Hematopoietic multipotent progenitor cell treated with erythropoietin and hydrocortisone succinate and interleukin-3 and kit ligand, for 15 days (in vitro differentiated cells): ENCODE measurements at places on chromosomes 4 and X.

DNA sequence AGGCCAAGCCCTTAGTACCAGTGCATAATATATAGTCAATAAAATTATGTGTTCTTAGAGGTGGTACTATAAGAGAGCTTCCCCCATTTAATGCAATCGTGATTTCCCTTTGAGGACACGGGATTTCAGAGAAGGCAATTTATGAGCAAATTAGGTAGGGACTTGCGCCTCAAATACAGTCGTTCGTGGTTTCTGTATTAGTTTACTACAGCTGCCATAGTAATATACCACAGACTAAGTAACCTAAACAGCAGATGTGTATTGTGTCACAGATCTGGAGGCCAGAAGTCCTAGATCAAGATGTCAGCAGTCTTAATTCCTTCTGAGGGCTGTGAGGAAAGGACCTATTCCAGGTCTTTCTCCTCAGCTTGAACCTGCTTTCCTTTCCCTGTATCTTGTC is 1.5 kb upstream of the PUDP start:
- DNase-seq = no peak

DNA sequence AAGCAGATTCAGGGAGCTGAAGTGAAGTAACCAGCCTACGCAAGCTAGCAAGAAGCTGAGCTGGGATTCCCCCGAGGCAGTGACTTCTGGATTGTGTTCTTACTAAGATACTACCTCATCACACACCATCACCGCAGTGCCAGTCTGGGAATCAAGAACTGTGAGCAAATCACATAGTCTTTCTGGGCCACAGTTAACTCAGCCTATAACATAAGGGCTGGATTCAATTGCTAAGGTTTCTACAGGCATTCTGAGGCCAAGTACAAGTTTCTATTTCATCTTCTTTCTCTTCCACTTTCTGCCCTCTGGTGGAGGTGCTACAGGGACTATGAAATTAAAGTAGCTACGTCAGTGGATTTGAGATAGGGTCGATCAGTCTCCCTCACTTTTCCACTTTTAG is 1.4 kb upstream of the CORIN start:
- no peak for DNase-seq

GRCh38 chr4:25654031-25654970 is 1.4 kb upstream of the SLC34A2 start:
- DNase-seq = no peak

DNA sequence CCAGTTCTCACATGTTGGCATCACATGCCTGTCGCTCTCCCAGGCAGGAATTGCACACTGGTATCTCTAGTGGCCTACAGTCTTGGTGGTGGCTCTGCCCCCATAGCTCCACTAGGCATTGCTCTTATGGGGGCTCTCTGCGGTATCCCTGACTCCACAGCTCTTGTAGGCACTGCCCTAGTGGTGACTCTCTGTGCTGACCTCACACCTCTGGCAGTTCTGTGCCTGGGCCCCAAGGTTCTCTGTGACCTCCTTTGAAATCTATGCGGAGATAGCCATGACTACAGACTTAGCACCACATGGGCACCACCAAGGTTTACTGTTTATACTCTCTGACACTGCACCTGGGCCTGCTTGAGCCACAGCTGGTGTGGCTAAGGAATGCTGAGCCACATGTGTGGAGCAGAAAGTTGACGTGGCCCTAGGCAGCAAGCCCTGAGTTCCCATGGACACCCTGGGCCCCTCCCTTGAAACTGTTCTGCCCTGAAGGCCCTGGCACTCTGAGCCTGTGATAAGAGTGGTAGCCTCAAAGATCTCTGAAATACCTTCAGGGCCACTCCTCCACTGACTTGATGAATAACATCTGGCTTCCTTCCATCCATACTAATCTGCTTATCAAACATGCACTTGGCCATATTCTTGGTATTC is 8.0 kb downstream of the SLC9B1 start:
- DNase-seq = peak; percentile 93

GRCh38 chr4:155565776-155566175 is 100.9 kb upstream of the GUCY1A1 start:
- no peak for DNase-seq

DNA sequence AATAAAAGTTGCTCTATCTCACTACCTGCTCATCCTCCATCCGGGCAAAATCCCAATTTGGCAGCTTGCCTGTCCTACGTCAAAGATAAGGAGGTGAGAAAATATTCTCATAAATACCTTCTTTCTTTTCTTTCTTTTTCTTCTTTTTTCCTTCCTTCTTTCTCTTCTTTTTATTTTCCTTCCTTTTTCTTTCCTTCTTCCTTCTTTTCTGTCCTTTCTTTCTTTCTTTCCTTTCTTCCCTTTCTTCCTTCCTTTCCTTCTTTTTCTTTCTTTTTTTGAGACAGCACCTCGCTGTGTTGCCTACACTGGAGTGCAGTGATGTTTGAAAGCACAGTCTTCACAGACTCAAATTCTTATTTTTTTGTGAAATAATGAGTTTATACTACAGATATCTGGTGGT is 38.6 kb upstream of the NKAP start:
- DNase-seq = no peak

GRCh38 chr4:7759635-7760034 is 180.0 kb downstream of the AFAP1 start:
- no peak for DNase-seq

- DNase-seq = no peak
Measured at GRCh38 chr4:152430507-152430906, 105.4 kb downstream of the FBXW7 start.

DNA sequence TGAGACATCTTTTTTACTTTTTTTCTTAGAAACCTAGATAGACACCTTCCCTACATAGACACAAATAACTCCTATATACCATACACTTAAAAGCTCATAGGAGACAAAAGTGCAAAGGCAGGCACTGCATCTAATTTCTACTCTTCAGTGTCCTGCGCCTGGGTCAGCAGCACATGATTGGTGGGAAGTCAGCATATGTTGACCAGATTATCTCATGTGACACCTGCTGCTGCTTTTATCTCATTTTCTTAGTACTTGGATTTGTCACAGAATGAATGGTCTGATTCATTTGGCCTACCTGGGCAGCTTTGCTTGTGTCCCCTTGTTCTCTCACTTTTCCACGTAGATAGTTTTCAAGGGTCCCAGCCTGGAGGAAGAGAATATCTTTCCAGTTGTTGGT is 24.9 kb upstream of the LNX1 start:
- DNase-seq = no peak

GRCh38 chr4:150501009-150501727 is 80.8 kb upstream of the MAB21L2 start:
- DNase-seq = no peak

GRCh38 chr4:38989487-38989886 is 42.7 kb downstream of the TMEM156 start:
- DNase-seq = no peak

- no peak for DNase-seq
Measured at GRCh38 chr4:123163501-123163900, 233.1 kb upstream of the SPRY1 start.

GRCh38 chr4:85067342-85067741 is 100.9 kb upstream of the WDFY3 start:
- DNase-seq = no peak

DNA sequence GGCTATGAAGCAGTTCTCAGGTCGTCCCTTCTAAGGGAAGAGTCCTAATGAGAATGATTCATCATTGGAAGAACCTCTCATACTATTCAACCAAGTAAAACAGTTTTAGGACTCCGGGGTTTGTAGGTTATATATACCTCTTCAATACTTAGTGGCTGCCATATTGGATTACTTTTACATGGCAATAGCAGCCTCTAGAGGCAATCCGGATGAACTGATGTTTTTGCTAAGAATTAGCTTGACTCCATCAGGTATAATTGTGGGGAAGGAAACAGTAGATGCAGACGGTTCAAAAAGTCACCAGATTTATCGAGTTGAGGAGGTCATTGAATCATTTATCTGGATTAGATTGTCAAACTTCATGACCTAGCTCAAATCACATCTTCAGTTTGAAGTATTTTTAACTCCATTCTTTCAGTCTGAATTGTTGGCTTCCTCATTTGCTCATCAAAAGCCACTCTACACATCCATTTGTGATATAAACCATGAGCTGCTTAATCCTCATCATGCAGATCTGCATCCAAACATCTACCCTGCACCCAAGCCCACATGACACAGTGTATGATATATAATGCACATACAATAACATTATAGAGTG is 28.4 kb downstream of the GUCY1B1 start:
- peak; percentile 6 for DNase-seq

GRCh38 chrX:1592470-1593142 is 1.2 kb downstream of the AKAP17A start:
- DNase-seq = no peak

DNA sequence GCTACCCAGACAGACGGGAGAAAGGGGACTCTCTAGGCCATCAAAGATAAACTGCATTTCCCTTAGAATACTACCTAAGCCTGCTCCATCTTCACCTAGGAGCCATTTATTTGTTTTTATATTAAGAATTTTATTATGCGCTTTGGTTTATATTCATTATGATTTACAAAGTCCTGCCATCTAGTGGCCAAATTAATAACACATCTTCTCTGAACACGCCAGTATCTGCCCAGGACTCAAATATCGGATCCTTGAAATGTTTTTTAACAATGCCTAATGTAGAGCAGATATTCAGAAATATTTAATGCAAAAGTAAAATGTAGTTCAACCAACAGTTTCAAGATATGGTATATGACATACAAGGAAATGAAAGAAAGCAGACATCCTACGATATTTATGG is 20.8 kb upstream of the PRPS2 start:
- peak; percentile 11 for DNase-seq
